Fibroblast of skin of right biceps (primary cell): ENCODE measurements at places on chromosomes 7 and 10.

- DNase-seq: peak; percentile 62
Observed at GRCh38 chr7:23114896-23115295, 9.3 kb downstream of the KLHL7 start.

GRCh38 chr10:54469587-54470323 is 331.3 kb downstream of the PCDH15 start:
- DNase-seq: no peak

GRCh38 chr10:89216056-89216455 is 8.9 kb upstream of the CH25H start:
- peak; percentile 44 for DNase-seq

- DNase-seq: peak; percentile 33
Observed at GRCh38 chr7:17184805-17185689, 113.4 kb upstream of the AHR start.

DNA sequence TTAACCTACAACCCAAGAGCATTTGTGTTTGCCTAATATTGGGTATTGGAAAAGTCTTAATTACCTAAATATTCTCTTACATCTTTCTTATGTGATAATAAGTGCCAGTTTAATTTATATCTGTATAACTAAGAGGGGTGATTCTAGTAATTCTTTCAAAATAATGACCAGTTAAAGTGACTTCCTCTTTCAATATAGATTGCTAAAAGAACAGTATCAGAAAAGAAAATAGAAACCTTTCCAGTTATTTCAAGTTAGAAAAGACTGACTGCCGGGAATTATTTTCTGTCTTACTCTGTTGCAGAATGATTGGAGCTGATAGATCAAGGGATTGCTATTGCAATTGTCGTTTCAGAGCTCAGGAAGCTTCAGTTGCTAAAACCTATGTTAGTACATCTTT is 525.0 kb upstream of the SEMA3D start:
- no peak for DNase-seq

GRCh38 chr10:26468291-26468690 is 30.1 kb downstream of the APBB1IP start:
- DNase-seq: peak; percentile 54

DNA sequence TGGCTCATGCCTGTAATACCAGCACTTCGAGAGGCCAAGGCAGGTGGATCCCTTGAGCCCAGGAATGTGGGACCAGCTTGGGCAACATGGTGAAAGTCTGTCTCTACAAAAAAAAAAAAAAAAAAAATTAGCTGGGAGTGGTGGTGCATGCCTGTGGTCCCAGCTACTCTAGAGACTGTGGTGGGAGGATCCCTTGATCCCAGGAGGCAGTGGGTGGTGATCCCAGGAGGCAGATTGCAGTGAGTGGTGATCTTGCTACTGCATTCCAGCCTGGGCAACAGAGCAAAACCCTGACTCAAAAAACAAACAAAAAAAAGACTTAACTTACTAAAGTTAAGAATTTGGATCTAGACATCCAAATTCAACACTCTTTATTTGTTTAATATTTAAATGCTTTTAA is 10.2 kb upstream of the ADO start:
- peak; percentile 47 for DNase-seq

GRCh38 chr7:149794661-149795060 is 21.3 kb upstream of the ZNF467 start:
- DNase-seq: no peak

- peak; percentile 61 for DNase-seq
Observed at GRCh38 chr10:46520941-46521340, 35.5 kb downstream of the GPRIN2 start.

DNA sequence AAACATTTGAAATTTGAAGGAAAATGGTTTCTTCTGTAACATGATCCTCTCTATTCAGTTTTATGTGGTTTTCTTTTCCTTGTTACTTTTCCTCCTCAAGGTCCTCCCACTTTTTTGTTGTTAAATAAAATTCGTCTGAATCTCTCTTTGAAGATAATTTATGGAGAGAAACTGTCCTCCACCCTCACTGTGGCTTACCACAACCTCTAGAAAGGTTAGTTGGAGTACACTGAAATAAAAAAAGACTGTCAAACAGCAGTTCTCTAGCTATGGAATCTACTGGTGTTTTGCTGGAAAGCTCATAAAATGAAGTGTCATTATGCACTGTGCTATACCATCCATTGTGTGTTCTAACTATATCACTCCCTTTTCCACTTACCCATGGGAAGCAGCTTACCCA is 189.4 kb downstream of the HDAC9 start:
- DNase-seq: peak; percentile 41

GRCh38 chr10:20508921-20509320 is 388.2 kb downstream of the NEBL start:
- DNase-seq: no peak

DNA sequence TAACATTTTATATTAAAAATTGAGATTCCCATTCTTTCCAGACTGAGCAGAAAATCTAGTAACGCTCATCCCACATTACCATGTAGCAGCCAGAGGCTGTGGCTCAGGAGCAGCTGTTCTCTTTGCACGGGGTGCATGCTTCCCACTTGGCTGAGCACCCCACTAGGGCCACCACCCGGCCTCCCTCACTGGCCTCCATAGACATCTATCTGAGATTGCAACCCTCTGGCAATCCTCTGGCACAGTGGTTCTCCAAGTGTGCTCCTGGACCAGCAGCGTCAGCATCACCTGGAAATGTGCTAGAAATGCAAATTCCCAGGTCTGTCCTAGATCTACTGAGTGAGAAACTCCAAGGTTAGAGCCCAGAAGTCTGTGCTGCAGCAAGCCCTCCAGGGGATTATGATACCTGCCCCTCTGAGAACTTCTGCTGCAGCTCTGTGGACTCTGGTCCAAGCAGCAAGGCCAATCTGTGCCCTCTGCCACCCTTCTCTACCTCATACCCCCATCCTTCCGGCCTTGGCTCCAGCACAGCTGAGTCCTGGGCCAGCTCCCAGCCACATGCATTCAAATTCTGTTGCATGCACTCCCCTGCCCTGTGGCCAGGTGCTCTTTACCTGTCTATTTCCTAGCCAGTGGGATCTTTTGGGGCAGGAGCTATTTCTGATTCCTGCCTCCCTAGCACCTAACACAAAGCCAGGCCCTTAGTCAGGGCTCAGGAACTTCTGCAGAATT is 301.5 kb downstream of the GRID1 start:
- no peak for DNase-seq

- DNase-seq: no peak
Observed at GRCh38 chr7:146131701-146132100, 15.1 kb downstream of the CNTNAP2 start.

GRCh38 chr10:20746856-20747255 is 150.3 kb downstream of the NEBL start:
- no peak for DNase-seq

GRCh38 chr7:129091484-129092002 is 36.6 kb upstream of the TNPO3 start:
- DNase-seq: peak; percentile 54

DNA sequence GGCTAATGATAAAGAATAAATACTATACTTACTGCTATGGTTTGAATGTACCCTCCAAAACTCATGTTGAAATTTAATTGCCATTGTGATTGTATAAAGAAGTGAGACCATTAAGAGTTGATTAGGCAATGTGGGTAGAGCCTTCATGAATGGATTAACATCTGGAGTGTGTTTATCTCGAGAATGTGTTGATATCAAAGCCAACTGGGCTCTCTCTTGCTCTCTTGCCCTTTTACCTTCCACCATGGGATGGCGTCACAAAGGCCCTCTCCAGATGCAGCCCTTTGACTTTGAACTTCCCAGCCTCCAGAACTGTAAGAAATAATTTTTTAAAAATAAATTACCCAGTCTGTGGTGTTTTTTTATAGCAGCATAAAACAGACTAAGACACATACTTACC is 50.1 kb upstream of the GHITM start:
- DNase-seq: no peak

- no peak for DNase-seq
Observed at GRCh38 chr7:25557930-25558329, 329.6 kb upstream of the NPVF start.

GRCh38 chr10:25692761-25693160 is 241.3 kb upstream of the MYO3A start:
- no peak for DNase-seq

DNA sequence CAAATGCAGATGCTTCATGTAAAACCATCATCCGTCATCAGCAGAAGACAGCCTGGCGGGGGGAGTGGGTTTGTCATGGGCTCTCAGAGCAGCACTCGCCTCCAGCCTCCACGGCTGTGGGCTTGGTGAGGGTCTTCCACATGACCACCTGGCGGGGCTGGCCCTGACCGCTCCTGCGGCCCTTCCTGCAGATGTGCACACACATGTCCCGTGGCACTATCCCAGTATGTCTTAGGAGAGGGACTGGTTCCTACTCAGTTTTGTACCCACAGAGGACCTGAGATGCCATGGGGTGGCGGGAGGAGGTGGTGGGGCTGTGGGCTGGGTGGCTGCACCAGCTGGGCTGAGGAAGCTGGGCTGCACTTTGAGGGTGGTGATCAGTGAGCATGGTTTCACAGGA is 4.7 kb downstream of the IDI2 start:
- DNase-seq: no peak

DNA sequence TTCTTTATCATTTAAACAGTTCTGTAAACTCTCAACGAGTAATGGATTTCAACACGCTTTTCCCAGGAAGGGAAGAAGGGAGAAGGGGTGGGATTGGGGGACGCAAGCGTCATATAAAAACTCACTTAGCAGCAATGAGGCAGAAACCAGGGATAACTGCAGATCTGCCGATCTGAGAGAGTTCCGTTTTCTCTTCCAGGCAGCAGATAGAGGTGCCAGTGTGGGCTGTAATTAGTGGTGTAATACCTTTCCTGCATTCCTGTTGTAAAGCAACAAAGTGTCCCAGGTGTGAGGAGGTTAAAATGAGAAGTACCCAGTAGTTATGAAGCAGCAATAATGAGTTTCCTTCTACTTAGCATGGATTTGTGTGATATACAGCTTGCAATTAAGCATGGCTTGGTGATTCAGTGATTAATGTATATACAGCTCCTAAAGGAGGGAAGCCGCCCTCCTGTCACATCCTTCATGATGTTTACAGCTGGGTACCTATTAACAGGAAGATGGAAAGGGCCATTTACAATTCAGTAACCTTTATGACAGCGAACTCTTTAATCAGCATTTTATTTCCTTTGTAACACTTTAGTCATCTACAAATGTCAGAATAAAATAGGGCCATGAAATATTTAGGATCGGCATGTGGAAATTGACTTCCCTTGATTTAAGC is 271.9 kb downstream of the LRMDA start:
- DNase-seq: no peak

- DNase-seq: no peak
Observed at GRCh38 chr7:135798095-135798494, 49.5 kb upstream of the FAM180A start.

DNA sequence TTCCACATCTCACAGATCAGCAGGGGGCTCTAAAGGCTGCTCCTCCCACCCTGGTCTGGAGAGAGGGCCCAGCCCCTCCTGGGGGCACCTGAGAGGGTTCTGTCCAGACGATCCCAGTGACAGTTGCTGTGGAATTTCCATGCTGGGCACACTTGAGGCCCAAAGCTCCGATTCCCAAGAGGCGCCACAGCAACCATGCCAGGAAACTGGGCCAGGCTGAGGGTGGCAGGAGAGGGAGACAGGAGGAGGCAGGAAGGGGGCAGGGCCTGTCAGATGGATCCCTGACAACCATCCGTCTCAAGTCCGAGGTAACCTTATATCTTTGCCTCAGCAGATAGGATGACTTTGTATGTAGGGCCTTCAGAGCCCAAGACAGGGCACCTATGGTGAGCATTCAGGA is 4.3 kb upstream of the NOS3 start:
- DNase-seq: no peak

DNA sequence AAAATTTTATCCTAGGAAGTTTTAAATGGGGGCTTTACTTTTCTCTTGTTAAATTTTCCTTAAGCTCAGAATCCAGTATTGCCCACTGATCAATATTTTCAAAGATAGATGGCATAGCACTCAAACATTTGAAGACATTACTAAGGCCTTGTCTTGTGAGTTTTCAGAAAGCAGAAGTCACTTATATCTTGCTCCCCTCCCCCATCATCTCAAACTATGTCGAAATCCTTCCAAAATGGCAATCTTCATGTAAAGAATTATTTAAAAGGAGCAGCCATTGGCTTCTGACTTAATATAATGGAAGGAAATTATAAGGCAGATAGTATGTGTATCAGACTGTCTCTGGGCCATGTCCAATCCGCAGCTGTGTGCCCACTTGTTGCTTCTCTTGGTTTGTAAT is 553.5 kb upstream of the C7orf33 start:
- DNase-seq: no peak

GRCh38 chr10:62817766-62818425 is 1.7 kb upstream of the EGR2 start:
- peak; percentile 61 for DNase-seq

DNA sequence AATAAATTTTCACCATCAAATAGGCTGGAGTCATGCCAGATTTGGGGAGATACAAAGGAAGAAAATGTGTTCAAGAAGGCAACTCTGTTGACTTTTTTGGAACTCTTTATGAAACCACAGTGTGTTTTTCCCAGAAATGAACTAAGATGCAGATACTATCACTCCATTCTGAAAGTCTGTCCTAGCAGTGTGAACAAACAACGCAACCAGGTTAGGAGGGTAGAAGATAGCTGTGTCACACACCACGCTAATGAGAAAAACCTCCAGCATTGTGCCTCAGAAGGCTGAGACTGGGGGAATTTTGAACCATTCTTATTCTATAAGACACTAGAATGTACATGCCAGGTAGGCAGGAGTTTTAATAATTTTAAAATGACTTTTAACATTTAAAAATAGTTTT is 15.9 kb upstream of the ATP6V0A4 start:
- DNase-seq: no peak

- DNase-seq: no peak
Observed at GRCh38 chr10:27959093-27959715, 39.7 kb downstream of the ODAD2 start.

GRCh38 chr10:101577121-101577871 is 10.8 kb downstream of the POLL start:
- no peak for DNase-seq

GRCh38 chr10:59027975-59028655 is 148.3 kb upstream of the PHYHIPL start:
- DNase-seq: peak; percentile 84

DNA sequence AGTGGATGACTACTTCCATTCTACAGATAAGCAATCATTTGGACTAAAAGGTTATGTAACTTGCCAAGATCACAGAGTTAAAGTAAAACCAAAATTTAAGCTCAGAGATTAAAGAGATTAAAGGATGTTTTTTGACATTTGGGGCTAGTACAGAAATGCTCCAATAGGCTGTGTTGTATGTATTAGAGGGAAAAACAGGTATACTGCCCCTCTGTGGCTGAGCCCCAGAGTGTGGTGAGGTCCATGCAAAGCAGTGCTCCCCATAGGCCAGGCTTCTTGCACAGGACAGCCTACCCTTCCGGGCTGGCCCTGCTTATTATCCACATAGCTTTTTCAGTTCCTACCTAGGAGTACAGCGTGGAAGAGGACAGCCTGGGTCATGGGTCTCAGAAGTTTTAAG is 322.8 kb downstream of the POM121L12 start:
- DNase-seq: no peak

- DNase-seq: no peak
Observed at GRCh38 chr10:12077580-12078180, 8.9 kb downstream of the DHTKD1 start.

GRCh38 chr10:28283251-28283650 is 19.6 kb downstream of the MPP7 start:
- no peak for DNase-seq
